ENCODE measurements at places on chromosomes 3 and 15.

DNA sequence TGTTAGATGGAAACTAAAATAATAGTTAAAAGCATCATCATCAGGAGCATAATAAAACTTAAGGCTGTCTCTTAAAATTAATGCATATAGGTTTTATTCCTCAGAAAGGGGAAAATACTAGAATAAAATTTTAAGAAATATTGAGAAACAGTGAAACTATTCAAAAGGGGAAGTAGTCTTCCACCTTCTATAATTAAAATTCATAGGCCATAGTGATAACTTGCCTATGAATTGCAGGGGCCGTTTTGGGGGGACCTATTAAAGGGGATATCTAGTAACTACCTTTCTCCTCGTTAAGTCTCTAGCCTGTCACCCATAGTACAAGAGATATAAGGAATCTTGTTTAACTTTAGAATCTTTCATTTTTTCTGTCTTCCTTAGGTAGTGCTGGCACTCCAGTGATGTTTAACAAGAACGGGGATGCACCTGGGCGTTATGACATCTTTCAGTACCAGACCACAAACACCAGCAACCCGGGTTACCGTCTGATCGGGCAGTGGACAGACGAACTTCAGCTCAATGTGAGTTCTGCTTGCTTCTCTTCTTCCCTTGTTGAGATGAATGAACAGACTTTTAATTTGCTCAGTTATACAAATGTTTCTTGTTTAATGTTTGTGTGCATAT lies 600.4 kb downstream of the GRM7 start:
- DNase-seq: no peak

- no peak for DNase-seq
Observed at GRCh38 chr3:14780927-14781507, 37.7 kb upstream of the FGD5 start.

DNA sequence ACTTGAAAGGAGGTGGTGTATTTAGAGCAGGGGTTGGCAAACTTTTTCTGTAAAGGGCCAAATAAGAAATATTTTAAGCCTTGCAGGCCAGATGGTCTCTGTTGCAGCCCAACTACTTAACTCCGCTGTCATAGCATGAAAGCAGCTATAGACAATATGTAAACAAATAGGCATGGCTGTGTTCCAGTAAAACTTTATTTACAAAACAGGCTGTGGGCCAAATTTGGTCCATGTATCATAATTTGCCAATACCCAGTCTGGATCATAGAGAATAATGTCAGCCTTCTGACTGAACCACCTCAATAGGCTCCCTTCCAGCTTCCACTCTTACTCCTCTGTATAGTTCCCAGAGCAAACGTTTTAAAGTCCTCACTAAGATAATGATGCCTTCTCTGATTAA lies 638.8 kb upstream of the CFAP20DC start:
- no peak for DNase-seq

- no peak for DNase-seq
Observed at GRCh38 chr3:195254454-195255175, 16.3 kb downstream of the XXYLT1 start.

DNA sequence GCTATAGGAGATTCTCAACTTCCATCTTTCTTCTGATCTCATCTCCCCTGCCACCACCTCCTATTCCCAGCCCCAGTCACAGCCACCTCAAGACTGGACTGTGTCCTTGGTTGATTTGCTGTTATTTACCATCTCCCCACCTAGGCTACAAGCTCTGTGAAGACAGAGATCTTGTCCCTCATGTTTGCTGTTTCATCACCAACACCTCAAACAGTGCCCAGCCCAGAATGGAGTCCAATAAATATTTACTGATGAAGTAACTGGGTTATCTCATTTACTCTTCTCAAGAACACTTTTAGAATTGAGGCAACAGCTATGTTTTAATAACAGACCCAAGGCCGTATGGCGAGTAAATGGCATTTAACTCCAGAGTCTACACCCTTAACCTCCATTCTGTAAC lies 29.1 kb upstream of the ARHGEF3 start:
- DNase-seq: no peak

DNA sequence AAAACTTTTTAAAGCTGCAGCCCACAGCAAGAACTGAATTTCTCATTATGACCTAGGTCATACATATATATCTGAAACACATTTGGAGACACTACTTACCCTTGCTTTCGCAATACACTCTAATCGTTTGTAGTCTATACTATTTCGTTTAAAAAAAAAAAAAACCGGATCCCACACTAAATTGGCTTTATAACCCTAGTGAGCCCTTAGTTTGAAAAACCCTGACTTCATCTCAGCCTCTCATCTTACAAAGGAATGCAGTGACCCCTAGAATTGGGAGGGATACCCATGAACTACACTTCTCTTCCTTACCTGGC lies 4.2 kb downstream of the RARRES1 start:
- no peak for DNase-seq
